Activated naive CD4-positive, alpha-beta T cell treated with anti-CD3 and anti-CD28 coated beads, Interleukin-2, amount 50 U/mL, for 16 hours (primary cell): ENCODE measurements at places on chromosomes 16 and 17.

DNA sequence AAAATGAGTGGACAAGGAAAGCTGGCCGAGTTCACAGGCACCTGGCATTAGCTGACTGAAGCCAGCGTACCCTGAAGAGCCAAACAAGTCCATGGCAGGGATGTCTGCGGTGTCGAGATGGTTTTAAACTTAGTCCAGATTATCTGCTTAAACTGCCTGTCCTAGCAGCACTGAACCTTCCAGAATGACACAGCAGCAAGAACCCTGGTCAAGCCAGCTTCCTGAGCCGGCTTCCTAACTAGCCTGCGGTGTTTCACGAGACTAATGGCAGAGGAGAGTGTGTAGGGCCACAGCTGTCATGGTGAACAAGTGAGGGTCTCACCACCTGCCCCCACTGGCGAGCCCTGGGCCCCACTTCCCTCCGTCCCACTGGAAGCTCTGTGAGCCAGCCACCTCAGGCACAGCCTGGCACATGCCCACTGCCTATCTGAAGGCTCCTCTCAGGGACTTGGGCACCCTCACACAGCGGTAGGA, 28.8 kb upstream of the MTSS2 start:
- no peak for DNase-seq

- no peak for DNase-seq
Observed at GRCh38 chr16:78183437-78184237, 84.2 kb downstream of the WWOX start.

GRCh38 chr16:11677451-11677951, 9.2 kb downstream of the SNN start:
- DNase-seq, result no peak

- DNase-seq, result no peak
Observed at GRCh38 chr17:33459078-33459940, 166.2 kb upstream of the ASIC2 start.

DNA sequence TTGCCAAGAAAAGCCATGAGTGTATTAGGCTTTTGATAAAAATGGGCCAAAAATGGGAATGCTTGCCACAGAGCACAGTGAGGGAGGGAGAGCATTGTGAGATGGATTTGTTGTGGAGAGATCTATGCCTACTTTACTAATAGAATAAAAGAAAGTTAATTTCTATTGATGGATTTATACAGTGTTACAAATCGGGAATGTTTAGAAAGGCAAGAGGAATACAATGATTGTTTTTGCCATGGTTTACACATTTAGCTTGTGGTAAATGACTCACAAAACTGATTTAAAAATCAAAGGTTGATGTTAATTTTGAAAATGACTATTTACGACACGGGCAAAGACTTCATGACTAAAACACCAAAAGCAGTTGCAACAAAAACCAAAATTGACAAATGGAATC, 16.6 kb downstream of the CCL4 start:
- no peak for DNase-seq

GRCh38 chr16:89201439-89202377, 1.4 kb upstream of the SLC22A31 start:
- peak; percentile 81 for DNase-seq

DNA sequence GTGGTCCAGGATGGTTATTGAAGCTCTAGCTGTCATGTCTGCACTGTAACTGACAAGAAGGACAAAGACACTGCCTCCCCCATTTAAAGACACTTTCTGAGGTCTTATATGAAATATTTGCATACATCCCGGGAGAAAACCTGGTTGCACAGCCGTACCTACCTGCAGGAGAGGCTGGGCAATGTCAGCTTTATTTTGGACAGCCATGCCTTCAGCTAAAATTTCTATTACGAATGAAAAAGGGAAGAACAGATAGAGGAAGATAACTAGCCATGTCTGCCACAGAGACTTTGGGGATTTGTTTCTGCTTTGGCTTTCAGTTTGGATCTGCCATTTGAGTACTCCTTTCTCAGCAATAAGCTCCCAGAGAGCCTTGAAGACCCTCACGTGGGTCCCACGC, 19.0 kb downstream of the SLC7A6 start:
- no peak for DNase-seq

- DNase-seq, result no peak
Observed at GRCh38 chr17:31680126-31680525, 178.9 kb downstream of the COPRS start.

DNA sequence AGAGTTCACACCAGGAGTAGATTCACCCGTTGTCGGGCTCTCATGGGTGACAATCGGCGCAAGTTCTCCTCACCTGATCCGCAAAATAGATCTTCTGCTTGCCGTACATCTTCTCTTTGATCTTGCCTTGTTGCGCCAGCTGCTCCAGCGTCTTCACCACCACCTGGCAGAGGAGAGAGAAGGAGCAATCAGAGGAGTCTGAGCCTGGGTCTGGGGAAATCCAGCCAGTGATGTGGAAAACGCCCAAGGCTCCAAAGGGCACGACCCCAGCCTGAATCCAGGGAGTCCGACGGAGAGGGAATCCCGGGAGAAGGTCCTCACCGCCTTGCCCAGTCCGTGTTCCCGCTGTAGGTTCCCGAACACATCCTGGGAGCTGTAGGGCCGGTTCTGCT, 393 bp downstream of the PSMC3IP start:
- DNase-seq, result no peak
